ENCODE measurements at places on chromosomes 2 and 18.

- no peak for DNase-seq
Measured at GRCh38 chr2:9095226-9095625, 91.7 kb upstream of the MBOAT2 start.

DNA sequence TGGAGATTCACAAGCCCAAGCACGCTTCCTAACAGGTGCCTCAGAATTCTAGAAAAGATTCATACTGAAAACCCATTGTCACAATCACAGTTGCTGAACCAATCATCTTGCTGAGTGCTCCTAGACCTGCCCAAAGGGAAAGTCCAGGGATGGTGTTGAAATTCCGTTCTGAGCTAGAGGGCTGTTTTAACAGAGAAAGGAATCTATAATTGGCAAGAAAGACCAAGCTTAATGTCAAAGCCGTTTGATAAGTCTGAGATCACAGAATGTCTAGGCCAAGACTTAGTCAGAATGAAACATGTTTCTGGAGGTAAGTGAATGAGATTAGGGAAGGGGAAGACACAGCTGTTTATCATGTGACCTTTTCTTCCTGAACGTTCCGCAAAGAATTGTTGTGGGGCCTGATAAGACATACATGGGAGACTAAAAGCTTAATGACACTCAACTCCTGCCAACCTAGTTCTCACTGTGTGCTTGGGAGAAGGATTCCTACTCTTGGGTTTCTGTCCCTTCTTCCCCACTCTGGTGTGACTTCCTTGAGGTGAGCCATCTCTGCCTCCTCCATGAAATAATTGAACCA is 27.5 kb downstream of the PMAIP1 start:
- DNase-seq: no peak

GRCh38 chr2:9250091-9250490 is 43.5 kb downstream of the ASAP2 start:
- no peak for DNase-seq

DNA sequence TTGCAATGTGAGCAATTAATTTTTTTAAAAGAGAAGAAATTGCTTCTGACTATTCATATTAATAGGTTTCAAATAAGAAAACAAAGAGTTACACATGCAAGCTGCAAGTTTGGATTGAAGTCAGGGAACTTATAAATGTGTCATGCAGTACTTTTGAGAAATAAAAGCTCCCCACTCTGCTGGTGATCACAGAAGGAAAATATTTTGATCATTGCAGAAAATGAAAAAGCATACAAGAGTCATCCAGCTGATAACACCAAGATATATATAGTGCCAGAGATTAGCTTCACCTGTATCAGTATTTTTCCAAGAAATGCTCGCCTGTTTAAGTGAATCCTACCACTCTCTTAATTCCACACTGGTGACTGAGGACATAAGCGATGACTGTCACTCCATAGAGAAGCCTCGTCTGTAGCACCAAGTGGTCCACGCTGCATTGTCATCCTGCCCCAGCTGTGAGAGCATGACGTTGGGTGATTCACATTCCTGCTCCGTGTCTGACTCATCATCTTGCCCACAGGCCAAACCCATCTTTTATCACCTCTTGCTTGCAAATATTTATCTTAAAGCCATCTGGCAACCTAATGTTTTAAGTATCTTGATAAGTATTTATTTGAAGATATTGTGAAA is 178.0 kb downstream of the ASXL3 start:
- no peak for DNase-seq

DNA sequence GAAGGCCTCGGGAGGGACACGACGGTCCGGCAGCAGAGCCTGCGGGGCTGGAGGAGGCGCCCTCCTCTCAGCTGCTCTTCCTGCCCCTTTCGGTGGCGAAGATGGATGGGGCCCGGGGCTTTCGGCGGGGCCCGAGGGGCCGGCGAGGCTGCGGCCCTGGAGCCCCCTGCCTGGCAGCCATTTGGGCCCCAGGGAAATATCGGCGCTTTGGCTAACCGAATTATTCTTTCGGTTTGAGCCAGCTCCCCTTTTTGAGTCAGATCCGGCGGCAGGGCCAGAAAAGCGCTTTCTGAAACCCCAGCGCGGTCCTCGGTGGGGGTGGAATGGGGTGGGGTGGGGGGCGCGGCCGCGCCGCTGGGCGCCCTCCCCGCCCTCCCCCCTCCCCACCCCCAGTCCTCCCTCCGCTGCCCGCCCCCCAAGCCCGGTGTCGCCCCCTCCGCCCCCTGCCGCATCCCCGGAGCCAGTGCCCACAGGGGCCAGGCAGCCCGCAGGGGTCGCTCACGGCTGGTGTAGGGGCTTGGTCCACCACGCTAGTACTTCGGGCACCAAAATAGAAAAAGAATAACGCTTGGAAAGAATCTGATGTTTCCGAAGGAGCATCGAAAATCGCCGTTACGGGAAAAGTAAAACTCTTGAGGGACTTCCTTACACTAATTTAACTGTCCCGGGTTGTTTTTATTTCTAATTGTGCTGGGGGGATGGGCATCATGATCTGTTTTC is 9.1 kb upstream of the ARID5A start:
- no peak for DNase-seq

Measured in substantia nigra (tissue), 51 donors.